ENCODE measurements at places on chromosomes 12 and 14. TPM values are rescaled to one million over a fixed set of nuclear protein-coding genes. Genes with fewer than 3 reads are reported as not detected.

Gene PTHLH
- 0.99 TPM for total RNA-seq

Gene TAS2R30
- total RNA-seq: 15.6 TPM

Gene DPF3
- 7.2 TPM for total RNA-seq

Gene NKX2-1
- not detected for total RNA-seq

Gene AKAP5
- 4.6 TPM for total RNA-seq

Gene NGB
- not detected for total RNA-seq

Gene PSMA6
- 148 TPM for total RNA-seq

Gene GNG2
- total RNA-seq: 53.6 TPM

Gene ATG14
- total RNA-seq: 18.5 TPM

Gene OR4K17
- not detected for total RNA-seq

Gene DPPA3
- total RNA-seq: not detected

Gene VRTN
- total RNA-seq: not detected

Gene NINJ2
- 3.6 TPM for total RNA-seq

Gene GPR68
- 0.64 TPM for total RNA-seq

Gene KRT78
- total RNA-seq: not detected

Gene CLEC9A
- 0.93 TPM for total RNA-seq

Gene SERPINA3
- 0.29 TPM for total RNA-seq

Gene SOX5
- 25.2 TPM for total RNA-seq

Gene APOF
- total RNA-seq: not detected

Gene CD69
- 14.5 TPM for total RNA-seq

Gene KCNA1
- total RNA-seq: 0.99 TPM

Gene RNASE3
- 3.3 TPM for total RNA-seq
